Motor neuron (in vitro differentiated cells): ENCODE measurements at places on chromosomes 13 and 19.

DNA sequence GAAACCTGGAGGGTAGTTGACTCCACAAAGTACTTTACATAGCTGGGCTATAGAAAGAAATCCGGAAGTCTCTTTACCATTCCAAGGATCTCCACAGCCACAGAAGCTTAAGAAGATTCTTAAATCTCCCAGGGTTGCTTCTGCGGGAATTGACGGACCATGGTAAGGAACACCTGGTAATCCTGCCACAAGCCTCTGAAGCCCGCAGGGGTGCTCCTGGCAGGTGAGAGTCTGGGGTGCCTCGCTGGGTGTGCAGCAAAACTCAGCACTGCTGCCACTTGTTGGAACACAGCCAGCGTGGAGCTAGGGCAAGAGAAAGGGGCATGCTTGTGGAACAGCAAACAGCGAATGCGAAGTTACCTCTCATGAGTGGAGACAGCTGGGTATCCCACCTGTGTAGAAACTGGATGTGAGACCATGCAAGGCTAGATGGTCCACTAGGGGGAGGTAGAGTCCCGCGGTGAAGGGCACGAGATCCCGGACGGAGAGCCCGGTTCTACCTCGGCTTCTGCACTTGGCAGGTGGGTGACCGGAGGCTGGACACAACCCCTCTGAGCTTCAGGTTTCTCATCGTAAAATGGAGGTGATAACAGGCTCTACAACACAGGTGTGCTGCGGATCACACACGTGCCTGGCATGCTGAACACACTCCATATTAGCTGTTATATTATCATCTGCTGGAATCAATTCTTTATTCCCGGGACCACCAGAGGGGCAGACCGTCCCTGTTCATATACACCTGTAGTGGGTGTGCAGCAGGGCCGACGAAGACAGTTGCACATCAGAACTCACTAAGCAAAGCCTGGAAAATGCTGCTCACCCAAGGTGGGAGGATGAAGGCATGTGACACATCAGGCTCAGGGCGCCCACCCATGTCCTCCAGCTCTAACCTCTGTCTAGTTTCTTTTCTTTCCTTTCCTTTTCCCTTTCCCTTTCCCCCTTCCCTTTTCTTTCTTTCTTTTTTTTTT, 24.1 kb upstream of the UBAC2 start:
- ATAC-seq = peak; percentile 61

GRCh38 chr13:73820688-73821087, 313.5 kb downstream of the KLF12 start:
- ATAC-seq = no peak

- no peak for ATAC-seq
These were observed 11.1 kb downstream of the PDE4A start for GRCh38 chr19:10431254-10431942.

- ATAC-seq = no peak
These were observed 897 bp downstream of the GPR4 start for GRCh38 chr19:45601115-45601514.

GRCh38 chr13:30696278-30697176, 38.8 kb upstream of the ALOX5AP start:
- ATAC-seq = peak; percentile 27

DNA sequence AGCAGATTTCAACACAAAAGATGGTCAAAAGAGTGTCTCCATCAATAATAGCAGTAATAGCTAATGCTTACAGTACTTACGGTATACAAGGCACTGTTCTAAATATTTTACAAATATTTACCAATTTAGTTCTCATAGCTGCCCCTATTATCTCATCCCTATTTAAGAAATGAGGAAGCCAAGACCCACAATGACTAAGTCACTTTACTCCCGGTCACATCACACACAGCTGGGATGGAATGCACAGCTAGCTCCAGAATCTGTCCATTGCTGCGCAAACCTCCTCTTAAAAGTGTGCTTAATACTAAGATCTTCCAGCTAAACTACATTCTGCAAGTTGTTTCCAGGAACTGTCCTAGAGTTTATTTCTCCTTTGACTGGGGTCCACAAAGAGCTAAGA, 63.4 kb downstream of the RAP2A start:
- ATAC-seq = no peak

GRCh38 chr13:57063007-57063406, 77.7 kb upstream of the PRR20A start:
- ATAC-seq = no peak

DNA sequence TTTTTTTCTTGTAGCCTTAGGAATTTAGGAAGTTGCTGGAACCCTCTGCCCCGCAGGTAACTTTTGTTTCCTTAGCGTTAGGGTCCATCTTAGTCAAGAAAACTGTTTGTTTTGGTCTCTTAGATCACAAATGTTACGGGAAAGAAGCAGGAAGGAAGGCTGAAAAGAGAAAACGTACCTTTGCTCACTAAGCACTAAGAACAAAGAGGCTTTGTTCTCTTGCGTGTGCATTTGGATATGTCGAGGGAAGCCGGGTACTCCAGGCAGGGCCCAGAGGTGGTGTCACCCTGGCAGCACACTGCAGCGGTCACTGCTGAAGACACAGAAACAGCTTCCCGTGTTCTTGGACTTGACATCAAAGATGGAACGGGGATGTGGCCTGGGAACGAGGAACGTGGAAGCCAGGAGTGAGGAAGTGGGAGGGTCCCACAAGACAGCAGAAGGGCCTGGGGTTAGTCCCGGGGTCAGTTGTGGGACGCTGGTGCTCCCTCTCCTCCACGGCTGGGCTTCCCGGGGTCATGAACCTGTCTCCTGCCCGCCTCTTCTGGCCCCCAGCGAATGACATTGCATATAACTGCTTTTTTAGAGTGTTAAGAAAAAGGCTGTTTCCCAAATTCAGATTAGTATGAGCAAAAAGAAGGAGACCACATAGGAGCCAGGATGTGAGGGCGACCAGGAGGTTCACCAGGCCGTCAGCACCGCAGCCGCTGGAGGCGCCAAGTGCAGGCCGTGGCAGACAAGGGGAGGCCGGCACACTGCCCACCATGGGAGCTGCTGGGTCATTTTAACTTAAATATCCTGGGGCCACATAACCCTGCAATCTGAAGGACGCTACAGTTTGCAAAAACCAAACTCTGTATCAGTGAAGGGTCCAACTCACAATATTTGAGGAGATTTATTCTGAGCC, 31.6 kb downstream of the ATP11A start:
- no peak for ATAC-seq

DNA sequence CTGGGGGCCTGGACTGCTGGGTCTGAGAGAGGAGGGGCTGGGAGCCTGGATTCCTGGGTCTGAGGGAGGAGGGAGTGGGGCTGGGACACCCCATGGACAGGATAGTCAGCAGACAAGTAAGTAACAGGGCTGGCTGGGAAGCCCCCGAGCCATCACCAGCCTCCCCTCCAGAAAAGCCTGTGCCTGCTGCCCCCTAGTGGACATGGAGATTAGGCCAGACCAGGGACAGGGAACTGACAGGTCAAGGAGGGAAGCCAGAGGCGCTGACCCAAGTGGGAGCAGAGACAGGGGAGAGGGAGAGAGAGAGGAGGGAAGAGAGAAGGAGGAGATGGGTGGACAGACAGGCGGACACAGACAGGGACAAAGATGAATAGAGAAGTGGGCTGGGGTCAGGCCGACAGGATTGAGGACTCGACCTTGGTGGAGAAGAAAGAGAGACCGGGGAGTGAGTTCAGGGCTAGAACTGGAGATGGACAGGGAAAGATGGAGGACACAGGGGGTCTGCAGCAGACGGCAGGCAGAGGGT, 6.7 kb upstream of the ERFL start:
- peak; percentile 54 for ATAC-seq

GRCh38 chr13:113333076-113333475, 30.9 kb downstream of the GRTP1 start:
- no peak for ATAC-seq

- ATAC-seq = no peak
These were observed 6.8 kb downstream of the ATP13A1 start for GRCh38 chr19:19656451-19657396.

DNA sequence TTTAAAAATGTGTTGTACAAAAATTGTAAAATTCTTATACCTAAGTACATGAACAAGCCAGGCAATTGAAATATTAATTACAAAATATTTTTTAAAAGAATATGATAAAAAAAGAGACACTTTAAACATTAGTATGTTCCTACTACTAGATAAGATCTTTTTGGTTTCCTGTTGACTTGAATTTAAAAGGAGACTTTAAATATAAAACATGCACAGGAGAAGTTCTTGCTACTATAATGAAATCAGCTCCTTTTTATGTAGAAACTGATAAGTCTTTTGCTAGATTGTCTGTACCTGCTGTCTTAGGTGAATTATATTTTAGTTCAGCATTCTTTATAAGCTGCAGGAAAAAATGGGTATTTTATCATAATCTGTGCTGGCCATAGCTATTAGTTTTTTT, 140.2 kb downstream of the TNFSF13B start:
- no peak for ATAC-seq

DNA sequence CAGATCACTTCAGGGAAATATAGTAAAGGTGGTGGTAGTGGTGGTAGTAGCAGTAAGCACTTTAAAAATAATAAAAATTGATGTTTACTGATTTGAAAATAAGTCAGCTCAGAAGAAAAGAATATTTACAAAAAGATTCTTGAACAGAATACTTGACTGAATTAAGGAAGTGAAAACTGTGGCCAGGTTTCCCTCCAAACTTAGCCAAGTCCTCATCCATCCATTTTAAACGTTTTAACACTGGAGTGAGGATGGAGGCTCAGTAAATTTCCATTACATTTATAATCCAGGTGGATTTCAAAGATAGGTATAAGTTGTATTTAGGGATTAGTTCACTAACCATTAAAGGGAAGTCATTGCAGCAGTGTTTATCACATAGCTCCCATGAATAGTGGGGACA, 221.5 kb downstream of the RGCC start:
- ATAC-seq = no peak

DNA sequence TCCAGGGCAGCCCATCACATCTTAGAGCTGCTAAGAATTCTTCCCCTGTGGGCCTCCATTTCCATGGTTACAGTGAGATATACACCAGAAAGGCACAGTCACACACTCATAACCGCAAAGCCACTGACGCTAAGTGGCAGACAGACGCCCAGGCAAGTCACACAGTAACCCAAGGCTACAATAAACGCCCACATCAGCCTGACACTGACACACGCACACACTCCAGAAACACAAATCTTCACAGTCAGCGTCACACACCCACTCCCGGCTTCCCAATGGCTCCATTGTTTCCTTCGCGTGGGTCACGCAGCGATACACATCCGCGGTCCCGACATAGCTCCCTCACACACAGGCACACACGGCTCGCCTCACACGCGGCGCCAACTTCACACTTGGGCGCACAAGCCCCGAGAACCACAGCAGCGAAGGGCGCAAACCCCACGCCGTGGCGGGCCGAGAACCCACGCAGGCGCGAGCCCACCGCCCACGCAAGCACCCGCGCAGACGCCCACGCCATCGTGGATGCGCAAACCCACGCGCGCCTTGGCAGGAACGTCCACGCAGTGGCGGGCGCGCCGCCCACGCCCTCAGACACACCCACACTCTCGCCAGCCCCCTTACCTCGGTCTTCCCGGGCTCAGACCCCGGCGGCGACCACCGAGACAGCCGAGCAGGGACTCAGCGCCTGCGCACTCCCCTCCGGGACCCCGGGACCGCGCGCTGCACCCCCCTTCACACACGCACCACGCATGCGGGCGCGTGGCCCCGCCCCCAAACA, at the start of gene ZNF667:
TSS of gene ZNF667 (minus strand) at position 695 of the 778 bp plus-strand sequence. CDS start 14,975 bp downstream, outside the sequence.
- ATAC-seq = no peak

DNA sequence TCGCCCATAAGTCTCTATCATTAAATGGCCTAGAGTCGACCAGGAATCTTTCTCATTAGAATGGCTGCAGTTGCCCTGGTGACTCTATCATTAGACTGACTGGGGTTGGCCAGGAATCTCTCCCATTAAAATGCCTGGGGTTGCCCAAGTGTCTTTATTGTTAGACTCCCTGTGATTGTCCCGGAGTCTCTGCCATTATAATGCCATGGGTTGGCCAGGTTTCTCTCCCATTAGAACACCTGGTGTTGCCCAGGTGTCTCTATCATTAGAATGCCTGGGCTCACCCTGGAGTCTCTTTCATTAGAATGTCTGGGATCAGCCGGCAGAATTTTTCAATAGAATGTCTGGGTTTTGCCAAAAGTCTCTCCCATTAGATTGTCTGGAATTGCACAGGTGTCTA, 1459.3 kb downstream of the UQCRFS1 start:
- no peak for ATAC-seq

DNA sequence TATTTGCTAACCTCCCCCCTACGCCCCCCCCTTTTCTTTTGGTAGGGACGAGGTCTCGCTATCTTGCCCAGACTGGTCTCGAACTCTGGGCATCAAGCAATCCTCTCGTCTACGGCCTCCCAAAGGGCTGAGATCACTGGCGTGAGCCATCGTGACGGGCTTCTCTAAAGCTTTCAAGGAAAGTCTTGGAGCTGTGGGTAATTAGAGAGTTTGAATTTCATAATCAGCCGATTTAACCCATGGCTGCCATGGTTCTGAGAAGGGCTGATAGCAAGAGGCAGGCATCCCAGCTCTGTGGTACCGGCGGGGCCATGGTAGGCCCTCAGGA, 679 bp upstream of the ABHD8 start:
- no peak for ATAC-seq

- peak; percentile 5 for ATAC-seq
These were observed 21.4 kb upstream of the TCF3 start for GRCh38 chr19:1673645-1674292.

GRCh38 chr13:55615081-55615480, 1525.6 kb upstream of the PRR20A start:
- no peak for ATAC-seq

GRCh38 chr13:107365466-107366215, 797.7 kb upstream of the ARGLU1 start:
- ATAC-seq = no peak

DNA sequence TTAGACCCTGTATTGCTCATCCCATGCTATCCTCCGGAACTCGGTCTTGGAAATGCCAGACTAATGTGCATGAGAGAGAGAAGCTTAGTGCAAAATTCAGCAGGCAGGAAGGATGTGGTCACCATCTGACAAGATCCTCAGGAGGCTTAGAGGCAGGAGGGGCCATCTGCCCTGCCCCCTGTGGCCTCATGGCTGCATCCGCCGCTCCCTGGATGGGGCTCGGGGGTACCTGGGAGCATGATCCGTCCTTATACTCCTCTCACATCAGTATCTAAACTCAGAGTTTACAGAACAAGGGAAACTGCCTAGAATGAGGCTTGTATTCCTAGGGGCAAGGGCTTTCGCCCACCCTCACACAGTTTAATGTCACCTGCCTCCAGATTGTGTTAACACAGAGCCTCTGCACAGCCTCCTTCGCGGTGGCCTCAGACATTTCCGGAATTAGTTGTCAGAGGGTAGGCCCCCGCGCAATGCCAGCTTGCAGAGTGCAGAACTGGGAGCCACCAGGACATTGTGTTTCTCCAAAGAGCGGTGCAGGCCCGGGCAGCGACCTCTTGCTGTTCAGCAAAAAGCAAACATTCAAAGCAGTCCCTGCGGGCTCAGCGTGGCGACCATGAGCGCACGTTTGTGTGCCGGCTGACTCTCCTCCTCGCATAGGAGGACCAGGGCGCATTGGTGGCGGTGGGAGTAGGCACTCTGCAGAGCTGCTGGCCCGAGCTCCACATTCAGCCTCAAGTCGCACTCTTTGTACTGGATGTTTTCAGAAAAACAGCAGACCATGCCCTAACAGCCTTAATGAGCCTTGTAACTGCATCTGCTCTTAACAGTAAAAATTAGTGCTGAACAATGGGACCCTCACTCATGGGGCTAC, 39.1 kb downstream of the GPR12 start:
- no peak for ATAC-seq
